ENCODE measurements at places on chromosomes 11 and 22.

DNA sequence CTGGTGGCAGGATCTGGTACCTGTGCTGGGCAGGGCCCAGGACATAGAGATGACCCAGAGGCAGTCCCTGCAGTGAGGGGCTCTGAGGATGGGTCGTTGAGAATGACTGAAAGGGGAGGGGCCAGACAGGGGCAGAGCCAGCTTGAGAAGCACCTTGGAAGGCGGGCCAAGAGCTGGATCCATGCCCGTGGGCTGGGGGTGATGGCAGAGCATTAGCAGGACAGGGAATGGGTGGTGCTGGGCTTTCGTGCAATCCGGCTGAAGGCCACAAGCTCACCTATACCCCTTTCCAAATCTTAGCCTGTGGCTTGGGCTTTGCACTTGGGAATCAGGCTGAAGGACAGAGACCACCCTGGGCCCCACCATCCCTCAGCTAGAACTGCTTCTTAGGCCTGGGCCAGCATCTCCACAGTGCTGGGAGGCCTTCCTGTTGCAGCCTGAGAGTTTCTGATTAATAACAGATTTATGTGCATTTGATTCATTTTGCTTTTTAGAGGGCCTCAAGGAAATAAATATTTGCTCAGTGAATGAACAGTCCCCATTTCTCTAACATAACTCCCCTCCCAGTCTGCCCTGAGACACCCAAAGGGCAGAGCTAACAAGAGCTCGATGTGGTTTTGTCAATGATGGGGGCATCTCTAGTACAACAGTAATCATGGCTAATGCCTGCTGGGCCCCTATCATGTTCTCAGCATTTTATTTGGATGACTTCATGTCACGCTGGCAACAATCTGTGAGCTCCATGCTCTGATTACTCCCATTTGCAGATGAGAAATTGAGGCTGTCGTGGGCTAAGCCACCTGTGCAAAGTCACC, 39.3 kb downstream of the RIBC2 start:
- no peak for DNase-seq

DNA sequence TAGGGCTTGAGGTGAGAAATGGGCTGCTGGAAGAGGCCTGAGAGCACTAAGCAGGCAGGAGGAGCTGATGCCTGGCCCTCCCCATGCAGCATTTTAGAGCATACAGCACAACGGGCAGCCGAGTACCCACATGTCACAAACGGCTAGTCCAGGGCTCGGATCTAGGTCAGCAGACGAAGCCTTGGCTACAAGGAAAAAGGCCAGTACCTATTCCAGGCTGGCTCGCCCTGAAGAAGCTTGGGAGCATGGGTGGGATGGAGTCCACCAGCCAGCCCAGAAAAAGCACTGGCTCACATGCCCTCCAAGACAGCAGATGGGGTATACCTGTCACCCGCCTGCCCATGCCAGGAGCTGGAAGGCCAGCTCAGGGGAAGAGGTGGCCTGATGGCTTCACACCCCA, 9.6 kb downstream of the UFD1 start:
- no peak for DNase-seq

DNA sequence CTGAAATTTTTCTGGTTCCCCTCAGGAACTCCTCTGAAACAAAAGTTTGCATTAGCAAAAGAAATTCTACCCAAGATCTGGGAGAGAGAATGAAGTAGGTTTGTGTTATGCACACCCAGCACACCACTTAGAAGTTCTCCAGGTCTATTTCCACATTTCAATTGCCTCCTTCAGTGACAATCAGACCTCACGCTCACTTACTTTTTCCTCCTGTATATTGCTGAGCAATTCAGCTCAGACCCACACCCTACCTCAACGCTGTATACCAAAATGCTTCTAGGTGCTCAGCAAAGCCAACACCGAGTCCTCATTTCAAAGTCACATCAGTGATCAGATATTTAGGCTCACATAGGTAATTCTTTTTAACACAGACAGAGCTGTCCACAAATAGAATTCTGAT, 19.2 kb downstream of the MRGPRX3 start:
- DNase-seq: no peak

GRCh38 chr11:109845437-109845836, 247.8 kb upstream of the ZC3H12C start:
- DNase-seq: no peak

GRCh38 chr11:15697437-15698236, 582.9 kb downstream of the INSC start:
- DNase-seq: no peak

DNA sequence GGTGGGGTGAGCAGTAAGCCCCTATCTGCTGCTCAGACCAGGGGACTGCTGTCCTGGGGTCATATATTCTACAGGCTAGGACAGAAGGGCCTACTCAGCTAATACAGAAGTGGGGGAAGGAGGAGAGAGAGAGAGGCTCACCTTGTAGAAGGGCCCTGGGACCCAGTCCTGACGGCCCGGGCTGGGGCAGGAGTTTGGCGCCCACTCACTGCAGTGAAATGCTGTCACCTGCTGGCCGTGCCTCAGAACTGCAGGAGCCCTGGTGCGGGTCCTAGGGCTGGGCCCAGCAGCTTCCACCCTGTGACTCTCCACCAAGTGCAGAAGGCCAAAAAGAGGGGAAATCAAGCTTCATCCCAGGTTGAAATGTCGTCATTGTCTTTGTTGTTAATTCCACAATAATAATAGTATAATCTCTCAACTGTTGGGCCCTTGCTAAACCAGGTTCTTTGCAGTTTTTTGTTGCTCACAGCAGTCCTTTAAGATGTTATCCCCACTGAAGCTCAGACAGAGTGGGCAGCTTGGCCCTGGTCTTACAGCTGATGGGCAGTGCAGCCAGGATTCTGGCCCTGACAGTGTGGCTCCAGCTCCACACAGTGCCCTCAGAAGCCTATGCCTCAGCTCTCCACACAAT, 29.6 kb downstream of the TRIM29 start:
- peak; percentile 85 for DNase-seq

DNA sequence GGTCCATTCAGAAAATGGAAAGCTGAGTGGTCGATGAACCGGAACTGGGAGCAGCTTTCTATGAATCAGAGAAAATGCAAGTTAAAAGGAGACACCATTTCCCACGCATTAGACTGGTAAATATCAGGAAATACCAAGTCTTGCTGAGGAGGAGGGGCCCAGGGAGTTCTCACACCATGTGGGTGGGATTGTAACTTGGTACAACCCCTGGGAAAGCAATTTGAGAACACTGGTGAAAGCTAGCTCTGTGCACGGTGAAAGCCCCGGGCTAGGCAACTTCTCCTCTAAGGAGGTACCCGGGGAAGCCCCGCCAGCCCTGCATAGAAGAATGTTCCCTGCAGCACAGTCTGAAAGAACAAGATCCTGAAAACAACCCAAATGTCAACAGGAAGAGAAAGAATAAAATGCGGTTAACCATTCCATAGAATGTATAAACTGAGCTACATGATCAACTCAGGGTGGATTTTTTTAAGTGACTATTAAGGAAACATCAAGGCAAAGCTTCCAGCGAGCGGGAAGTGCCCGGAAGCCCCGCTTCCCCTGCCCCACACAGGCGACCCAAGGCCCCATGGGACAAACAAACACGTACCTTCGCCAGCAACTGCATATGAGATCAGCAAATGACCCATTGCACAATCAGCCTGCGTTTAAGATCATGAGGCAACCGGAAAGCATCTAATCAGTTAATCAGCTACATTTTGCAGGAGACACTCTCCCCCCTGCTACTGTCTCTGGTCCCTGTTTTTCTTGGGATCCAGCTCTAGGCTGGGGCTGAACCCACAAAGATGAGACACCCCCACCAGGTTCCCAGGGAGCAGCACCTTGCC, 11.3 kb downstream of the SHANK2 start:
- peak; percentile 92 for DNase-seq

GRCh38 chr11:34614344-34615104, 6.4 kb upstream of the EHF start:
- no peak for DNase-seq

DNA sequence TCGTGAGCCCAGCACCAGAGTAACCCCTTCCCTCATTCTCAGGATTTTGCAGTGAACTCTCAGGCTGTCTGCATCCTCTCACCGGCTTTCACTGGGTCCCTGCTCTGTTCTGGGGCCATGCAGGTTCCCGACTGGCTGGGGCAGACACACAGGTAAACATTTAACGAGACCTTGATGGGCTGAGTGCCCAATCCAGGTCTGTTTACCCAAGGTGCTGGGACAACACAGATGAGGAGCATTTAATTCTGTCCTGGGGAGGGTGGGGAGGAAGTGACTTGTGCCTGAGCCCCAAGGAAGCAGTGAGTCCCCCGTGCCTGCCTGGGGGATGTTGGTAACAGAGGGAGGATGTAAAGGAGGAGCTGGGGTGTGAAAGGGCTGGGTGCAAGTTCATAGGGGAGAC, 4.4 kb downstream of the BIK start:
- DNase-seq: no peak

GRCh38 chr22:32796865-32797573, 4.5 kb upstream of the TIMP3 start:
- DNase-seq: peak; percentile 83

DNA sequence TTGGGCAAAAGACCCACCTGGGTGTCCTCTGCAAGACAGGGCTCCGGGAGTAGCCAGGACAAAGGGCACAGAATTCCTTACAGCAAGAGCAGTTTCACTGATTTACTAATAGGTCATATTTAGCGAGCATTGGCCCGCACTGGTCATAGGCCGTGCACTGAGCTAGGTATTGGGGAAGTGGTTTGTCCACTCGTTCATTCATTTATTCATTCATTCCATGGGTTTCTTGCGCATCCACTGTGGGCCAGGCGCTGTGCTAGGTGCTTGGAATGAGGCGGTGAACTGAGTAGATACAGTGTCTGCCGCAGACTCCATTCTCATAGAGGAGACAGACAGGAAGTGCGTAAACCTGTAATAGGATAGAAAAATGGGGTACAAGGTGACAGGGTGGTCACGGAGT, 13.2 kb upstream of the LINC01488 start:
- DNase-seq: no peak

GRCh38 chr22:19620742-19621371, 93.4 kb upstream of the SEPTIN5 start:
- no peak for DNase-seq

GRCh38 chr22:27436591-27436990, 365.0 kb downstream of the MN1 start:
- DNase-seq: no peak

- DNase-seq: no peak
Measured at GRCh38 chr22:42814215-42814614, 42.9 kb downstream of the ARFGAP3 start.

GRCh38 chr22:47289336-47289985, 527.0 kb downstream of the TBC1D22A start:
- peak; percentile 9 for DNase-seq

DNA sequence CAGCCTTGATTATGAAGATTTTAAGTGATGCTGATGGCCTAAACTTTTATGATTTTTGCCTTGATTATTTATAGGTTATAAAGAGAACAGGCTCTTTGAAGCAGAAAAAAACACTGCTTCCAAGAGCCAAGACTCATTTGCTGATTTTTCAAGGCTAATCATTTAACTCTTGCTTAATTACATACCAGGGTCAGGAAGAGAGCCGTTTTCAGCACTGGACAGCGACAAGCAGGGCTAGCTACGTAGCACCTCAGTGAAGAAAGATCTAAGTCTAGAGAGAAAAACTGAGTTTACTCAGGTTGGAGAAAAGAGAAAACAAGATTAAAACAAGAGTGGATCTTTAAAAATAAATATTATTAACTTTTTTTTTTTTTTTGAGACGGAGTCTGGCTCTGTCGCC, 615.4 kb upstream of the B3GAT1 start:
- DNase-seq: peak; percentile 69

- no peak for DNase-seq
Measured at GRCh38 chr22:42639541-42640241, 710 bp downstream of the ATP5MGL start.

GRCh38 chr22:35638410-35638809, 9.8 kb upstream of the APOL6 start:
- DNase-seq: peak; percentile 93

DNA sequence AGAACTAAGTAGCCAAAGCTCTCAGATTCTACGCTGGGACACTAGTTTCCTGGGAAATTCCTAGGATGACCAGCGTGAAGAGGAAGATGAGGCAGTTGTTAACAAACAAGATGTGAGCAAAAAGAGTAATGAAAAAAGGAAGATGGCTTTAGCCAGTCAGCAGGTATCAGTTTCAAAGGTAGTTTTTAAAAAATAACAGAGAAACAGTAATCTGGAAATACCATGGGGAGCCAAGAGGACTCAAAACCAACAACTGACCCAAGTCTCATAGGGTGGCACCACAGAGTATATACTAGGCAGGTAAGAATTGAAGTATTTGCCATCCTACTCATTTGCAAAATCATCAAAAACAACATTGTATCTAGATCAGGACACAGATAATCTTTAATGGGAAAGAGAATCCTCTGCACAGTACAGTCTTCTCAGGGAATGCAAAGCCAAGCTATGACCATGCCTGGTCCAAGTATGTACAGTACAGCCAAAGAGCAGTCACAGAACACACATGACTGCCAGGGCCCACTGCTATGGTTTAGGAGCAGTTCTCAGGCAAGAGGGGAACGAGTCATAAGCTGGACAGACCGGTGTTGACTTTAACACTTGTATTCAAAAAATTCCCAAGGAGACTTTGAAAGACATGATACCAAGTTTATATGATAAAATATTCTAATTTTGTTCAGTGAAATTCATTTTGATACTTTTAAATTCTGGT, 20.6 kb downstream of the MSANTD4 start:
- no peak for DNase-seq

GRCh38 chr11:123006860-123007542, 25.4 kb upstream of the BSX start:
- no peak for DNase-seq

GRCh38 chr11:101567071-101567470, 16.7 kb downstream of the TRPC6 start:
- peak; percentile 55 for DNase-seq

DNA sequence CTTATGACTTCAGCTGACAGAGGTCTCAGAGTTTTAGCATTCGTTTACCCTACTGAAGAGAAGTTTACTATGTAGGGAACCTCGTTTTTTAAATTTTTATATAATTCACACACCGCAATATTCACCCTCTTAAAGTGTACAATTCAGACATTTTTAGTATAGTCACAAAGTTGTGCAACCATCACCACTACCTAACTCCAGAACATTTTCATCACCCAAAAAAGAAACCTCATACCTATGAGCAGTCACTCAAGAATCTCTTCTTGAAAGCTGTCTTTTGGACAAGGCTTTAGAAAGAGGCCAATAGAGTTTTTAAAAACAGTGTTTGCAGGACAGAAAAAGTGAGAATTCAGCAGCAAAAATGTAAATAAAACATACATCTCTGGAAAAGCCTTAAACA, 39.5 kb upstream of the CLNS1A start:
- DNase-seq: no peak

GRCh38 chr22:44383064-44383575, 70.4 kb upstream of the SHISAL1 start:
- DNase-seq: no peak

- DNase-seq: no peak
Measured at GRCh38 chr11:77054084-77054483, 12.7 kb upstream of the CAPN5 start.

DNA sequence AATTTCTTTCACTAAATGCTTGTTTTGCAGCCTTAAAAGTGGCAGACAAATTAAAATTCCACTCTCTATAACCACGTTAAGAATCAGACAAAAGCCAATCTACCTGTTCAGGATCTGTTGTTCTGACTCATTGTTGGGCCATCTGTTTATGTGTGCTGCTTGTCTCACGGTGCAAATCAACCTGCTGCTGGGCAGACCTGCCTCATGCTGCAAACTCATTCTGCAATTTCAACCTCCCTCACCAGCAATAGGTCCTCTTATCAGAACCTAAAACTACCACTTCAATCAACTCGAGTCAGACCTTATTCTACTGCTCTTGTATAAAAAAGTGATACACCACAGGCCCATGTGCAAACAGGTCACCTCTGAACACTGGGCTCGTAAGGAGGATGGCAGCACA, 75.1 kb downstream of the LARGE2 start:
- DNase-seq: peak; percentile 68

- peak; percentile 61 for DNase-seq
Measured at GRCh38 chr11:132972565-132972964, 559.7 kb downstream of the OPCML start.
